Activated CD8-positive, alpha-beta memory T cell treated with anti-CD3 and anti-CD28 coated beads for 36 hours (primary cell): ENCODE measurements at places on chromosomes 13 and 19. TPM values are rescaled to one million over a fixed set of nuclear protein-coding genes. Genes with fewer than 3 reads are reported as not detected.

Gene ZNF331
- 15.6 TPM for total RNA-seq

Gene TBXA2R
- 2.7 TPM for total RNA-seq

Gene CCDC194
- total RNA-seq: 1.3 TPM

Gene SULT2A1
- not detected for total RNA-seq

Gene SLITRK6
- total RNA-seq: not detected

Gene ATP4A
- not detected for total RNA-seq

Gene GNA15
- total RNA-seq: 3.2 TPM

Gene CLEC17A
- 1.2 TPM for total RNA-seq

Gene KRTDAP
- total RNA-seq: not detected

Gene MIER2
- 18.3 TPM for total RNA-seq

Gene UBA52
- total RNA-seq: 1,705 TPM

Gene TSHZ3
- total RNA-seq: 0.52 TPM

Gene ATXN8OS
- not detected for total RNA-seq

Gene OR7A5
- not detected for total RNA-seq

Gene ZNF614
- 10.6 TPM for total RNA-seq

Gene PPM1N
- total RNA-seq: 2.0 TPM

Gene CHAMP1
- total RNA-seq: 42.0 TPM

Gene CYP4F8
- not detected for total RNA-seq

Gene LRRC25
- total RNA-seq: not detected

Gene MTMR6
- total RNA-seq: 16.9 TPM

Gene ZNF799
- 2.8 TPM for total RNA-seq

Gene MCF2L
- total RNA-seq: 8.7 TPM

Gene OR10H1
- total RNA-seq: not detected

Gene ZNF441
- 4.7 TPM for total RNA-seq

Gene PSG11
- not detected for total RNA-seq
